Immature natural killer cell (primary cell): ENCODE measurements at places on chromosomes 13 and 19.

DNA sequence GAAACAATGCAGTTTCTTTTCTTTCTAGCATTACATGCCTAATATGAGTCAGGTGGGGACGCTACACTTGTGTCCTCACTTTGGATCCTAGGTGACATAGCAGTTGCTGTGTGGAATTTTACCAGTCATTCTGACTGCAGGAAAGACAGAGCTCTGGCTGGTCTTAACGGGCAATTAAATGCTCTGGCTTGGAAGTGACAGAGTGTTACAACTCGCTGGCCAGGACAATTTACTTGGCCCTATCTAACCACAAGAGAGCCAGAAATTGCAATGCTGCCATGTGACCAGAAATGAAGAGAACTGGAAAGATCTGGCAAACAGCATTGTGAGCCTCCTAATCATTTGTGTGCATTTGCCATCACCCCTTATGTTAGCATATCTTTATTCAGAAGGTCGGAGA is 351.1 kb downstream of the DCT start:
- no peak for DNase-seq

DNA sequence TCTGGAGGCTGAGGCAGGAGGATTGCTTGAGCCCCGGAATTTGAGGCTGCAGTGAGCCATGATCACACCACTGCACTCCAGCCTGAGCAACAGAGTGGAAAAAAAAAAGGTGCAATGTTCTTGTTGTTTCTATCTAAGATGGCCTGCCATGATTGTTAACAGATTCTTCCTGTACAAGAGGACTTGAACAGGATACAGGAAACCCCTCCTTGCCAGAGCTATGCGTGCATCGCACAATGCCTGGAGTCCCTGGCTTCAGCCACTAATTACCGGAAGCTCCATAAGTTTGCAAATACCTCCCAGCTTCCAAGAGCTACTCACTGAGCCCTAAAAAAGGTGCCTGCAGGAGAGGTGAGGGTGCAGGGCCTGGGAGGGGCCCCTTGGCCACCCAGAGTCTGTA is 13.1 kb upstream of the HIF3A start:
- no peak for DNase-seq

GRCh38 chr13:71609271-71609670 is 257.7 kb downstream of the DACH1 start:
- DNase-seq = no peak

DNA sequence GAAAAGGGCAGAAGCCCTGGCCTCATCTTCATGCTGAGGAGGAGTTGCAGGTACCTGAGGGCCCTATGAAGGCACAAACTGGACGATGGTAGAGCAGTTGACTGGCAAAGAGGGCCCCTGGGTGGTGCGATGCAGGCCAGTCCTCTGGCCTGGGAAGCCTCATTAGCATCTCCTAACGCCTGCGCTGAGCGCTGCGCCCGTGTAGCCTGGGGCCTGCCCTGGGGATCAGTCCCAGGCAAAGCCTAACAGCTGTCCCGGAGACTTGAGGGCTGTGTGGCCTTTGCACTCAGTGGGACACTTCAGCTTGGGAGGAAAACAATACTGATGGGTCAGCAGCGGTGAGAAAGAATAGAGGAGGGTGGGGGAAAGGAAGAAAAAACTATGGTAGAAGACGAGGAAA is 187.7 kb downstream of the RAP2A start:
- DNase-seq = no peak

DNA sequence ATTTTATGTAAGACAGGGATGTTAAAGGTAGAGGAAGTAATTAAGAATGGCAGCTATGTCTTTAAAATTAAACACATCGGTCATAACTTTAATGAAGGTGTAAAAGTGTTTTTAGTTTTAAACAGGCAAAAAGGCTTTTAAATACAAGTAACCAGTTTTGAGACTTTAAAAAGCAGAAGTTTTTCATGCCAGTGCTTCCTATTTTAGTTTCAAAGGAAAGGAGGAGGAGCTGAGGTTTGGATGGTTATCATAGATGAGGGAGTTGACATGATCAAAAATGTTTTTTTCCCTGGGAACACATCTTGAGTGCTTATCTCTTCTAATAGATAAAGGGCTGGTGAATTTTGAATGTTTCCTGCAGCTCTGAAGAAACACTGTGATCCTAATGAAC is 42.9 kb downstream of the LRCH1 start:
- no peak for DNase-seq

DNA sequence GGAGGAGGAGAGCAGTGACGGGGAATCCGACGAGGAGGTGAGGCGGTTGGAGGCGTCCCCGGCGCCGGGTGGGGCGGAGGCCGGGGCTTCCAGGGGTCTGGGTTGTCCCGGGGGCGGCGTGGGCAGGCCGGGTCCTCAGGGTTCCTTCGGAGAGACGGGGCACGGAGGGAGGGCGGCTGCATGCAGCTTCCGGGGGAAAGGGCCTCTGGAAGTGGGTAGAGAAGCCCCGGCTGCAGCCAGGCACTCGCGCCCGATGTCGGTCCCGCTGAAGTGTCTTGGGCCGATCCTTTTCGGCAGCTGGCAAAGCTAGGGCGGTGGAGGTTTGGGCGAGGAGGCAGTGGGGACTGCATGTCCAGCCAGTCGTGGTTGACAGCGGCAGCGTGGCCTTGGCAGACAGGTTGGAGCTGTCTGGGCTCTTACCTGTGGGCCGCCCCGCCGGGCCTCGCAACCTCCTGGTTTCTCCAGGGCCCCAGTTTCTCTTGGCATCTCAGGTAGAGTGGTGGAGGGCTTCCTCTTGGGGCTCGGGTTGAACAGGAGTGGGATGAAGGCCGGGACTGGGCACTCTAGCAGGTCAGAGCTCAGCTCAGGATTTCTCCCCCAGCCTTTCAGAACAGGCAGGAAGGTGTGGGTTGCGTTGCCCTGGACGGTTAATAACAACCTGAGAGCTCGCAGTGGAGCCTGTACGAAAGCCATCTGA is 690 bp downstream of the KMT2B start:
- DNase-seq = peak; percentile 37

DNA sequence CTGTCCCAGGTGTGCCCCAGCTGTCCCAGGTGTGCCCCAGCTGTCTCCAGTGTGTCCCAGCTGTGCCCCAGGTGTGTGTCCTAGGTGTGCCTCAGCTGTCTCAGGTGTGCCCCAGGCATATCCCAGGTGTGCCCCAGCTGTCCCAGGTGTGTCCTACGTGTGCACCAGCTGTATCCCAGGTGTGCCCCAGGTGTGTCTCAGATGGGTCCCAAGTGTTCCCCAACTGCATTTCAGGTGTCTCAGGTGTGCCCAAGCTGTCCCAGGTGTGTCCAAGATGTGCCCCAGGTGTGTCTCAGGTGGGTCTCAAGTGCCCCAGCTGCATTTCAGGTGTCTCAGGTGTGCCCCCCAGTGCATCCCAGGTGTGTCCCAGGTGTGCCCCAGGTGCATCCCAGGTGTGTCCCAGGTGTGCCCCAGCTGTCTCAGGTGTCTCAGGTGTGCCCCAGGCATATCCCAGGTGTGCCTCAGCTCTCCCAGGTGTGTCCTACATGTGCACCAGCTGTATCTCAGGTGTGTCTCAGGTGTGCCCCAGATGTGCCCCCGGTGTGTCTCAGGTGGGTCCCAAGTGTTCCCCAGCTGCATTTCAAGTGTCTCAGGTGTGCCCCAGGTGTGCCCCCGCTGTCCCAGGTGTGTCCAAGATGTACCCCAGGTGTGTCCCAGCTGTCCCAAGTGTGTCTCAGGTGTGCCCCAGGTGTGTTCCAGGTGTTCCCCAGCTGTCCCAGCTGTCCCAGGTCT is 1.3 kb upstream of the GRK1 start:
- no peak for DNase-seq

GRCh38 chr19:42764836-42765235 is 642 bp downstream of the PSG8 start:
- no peak for DNase-seq

DNA sequence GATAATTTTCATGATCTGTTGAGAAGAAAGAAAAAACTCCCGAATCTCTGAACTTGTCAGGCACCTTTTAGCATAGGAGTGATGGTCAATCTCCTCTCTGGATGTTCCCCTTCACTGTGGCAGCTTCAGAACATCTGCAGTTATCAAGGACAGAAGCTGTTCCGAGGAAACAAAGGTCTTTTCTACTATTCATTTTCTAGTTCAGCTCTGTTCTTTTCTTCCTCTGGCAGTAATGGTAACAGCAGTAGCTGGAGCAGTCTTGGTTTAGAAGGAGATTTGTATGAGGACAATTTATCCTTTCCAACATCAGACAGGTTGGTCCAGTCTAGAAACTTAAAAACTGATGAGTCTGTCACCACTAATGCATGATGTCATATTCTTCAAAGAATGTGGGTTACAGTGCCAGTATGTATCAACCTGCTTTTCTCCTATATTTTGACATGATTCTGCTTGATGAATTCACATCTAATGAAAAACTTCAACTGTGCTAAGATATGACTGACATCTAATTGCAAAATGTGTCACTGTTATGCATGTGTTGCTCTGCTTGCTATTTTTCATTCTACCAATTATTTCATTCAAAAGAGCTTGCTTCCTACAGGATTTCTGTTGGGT is 41.0 kb downstream of the AKAP11 start:
- no peak for DNase-seq

DNA sequence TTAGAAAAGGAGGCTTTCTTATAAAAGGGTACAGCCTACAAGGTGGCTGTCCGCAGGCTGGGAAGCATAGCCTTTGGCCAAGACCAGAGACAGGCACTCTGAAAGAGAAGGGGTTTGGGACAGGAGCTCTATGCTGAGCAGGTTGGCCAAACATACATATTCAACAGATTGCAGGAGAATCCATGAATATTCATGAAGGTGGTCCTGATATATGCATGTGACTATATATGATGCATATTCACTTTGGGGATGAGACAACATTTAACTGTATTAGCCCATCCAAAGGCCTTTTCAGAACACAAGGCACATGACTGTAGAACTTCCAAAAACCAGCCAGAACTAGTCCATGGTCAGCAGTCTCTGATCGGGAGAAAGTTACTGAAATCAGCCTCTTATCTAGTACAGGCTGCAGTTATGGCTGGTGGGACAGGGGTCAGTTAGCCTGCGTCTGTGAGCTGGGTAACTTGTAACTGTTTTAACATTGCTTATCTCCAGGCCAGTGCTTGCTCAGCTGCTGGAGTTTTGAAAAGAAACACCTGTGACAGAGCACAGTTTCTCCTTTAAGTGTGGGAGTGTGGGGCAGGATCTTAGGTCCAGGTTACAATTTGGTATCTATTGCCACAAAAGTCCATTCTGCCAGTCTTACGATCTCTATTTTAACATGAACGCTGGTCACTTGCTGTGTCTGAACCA is 924.2 kb downstream of the UQCRFS1 start:
- DNase-seq = no peak

DNA sequence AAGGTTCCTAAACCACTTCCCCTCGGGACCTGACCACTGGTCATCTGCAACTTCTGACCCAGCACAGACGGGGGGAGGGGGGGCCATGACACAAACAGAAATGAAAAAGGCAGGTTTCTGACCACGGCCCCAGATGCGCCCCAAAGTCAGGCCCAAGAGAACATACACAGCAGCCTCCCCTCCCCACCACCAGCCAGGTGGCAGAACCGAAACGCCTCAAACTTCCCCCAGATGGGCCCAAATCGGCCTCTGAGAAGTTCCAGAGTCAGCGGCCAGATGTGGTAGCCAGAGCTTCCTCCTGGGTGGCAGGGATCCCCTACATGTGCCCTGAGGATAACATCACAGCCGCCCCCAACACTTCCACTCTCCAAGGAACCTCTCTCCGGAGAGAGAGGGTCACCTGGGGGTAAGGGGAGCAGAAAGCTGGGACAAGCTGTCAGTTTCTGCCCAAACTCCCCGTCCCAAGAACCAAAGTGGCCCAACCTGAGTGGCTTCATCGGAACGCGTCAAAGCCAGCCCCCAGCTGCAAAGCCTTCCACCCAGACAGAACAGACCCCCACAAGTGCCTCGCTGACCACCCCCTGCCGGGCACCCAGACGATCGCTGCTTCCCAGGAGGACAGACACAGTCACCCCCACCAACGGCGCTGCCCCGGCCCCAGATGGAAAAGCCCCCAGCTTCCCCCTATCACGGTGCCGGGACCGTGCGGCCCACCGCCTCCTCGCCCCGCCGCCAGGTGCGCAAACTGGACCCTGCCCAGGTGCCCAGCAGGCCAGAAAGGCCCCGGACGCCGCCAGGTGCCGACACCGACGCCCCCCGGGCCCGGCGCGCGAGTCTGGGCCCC is 800 bp downstream of the ELL start:
- DNase-seq = peak; percentile 24

DNA sequence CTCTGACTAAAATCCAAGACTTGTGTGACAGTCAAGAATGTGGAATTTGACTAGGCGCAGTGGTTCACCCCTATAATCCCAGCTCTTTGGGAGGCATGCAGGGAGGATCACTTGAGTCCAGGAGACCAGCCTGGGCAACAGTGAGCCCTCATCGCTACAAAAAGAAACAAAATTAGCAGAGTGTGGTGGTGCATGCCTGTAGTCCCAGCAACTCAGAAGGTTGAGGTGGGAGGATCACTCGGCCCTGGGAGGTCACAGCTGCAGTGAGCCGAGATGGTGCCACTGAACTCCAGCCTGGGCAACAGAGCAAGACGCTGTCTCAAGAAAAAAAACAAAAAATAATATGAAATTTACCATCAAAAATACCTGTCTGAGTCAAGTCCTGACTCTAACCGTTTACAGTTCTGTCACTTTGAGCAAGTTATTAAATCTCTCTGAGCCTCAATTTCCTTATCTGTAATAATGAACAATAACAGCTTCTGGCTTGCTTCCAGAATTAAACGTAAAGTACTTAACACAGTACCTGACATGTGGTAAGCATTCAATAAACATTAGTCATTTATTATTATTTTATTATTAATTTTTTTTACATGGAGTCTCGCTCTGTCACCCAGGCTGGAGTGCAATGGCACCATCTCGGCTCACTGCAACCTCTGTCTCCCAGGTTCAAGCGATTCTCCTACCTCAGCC is 204.6 kb upstream of the TSC22D1 start:
- no peak for DNase-seq

GRCh38 chr19:45598267-45599001 is 3.6 kb downstream of the GPR4 start:
- no peak for DNase-seq

- no peak for DNase-seq
These were observed 468 bp downstream of the STX10 start for GRCh38 chr19:13149628-13150186.

GRCh38 chr19:58396691-58397532 is 1.5 kb downstream of the RNF225 start:
- DNase-seq = no peak

- DNase-seq = no peak
These were observed 136.6 kb upstream of the USP29 start for GRCh38 chr19:56983171-56983570.

- DNase-seq = no peak
These were observed 8.3 kb downstream of the HMGB1 start for GRCh38 chr13:30457306-30457891.

DNA sequence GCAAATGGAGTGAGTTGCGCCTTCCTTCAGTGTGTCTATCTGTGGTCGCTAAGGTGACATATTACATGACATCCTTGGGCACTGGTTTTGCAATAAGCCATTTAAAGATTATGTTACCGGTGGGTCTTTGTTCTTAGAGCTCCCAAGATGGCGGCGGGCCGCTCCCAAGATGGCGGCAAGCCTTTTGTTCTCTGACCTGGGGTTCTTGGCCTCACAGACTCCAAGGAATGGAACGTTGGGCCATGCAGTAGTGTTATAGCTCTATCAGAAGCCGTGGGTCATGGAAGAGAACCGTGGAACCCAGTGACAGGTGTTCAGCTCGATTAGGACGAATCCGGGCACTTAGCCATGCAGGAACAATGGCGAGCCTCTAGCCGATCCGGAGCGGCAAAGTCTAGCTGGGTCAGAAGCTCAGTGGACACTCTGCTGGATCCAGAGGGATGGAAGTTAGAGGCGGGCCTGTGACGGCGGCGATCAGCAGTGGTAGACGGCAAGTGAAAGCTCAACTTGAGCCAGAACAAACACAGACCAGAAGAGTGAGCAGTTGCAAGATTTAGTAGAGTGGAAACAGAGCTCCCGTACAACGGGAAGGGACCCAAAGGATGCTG is 188.6 kb downstream of the TEX29 start:
- no peak for DNase-seq
